A549 treated with Mapracorat at 1 μM for 4 hours (cell line): ENCODE measurements at places on chromosomes 5 and 9. TPM values are rescaled to one million over a fixed set of nuclear protein-coding genes. Genes with fewer than 3 reads are reported as not detected.

TMEM252 gene
- not detected in 5 replicates for total RNA-seq

TGFBR1 gene
- total RNA-seq = 49.1 to 91.7 TPM (median 71.6 TPM) in 5 replicates

ZFP37 gene
- total RNA-seq = 1.4 to 2.3 TPM (median 1.5 TPM) in 5 replicates

SOHLH1 gene
- not detected in 5 replicates for total RNA-seq

TRAF1 gene
- 2.2 to 3.2 TPM (median 2.5 TPM) in 5 replicates for total RNA-seq

SLCO4C1 gene
- 0.03 TPM in 1 of 5 replicates, not detected in the others for total RNA-seq

MYOT gene
- not detected in 5 replicates for total RNA-seq

GKAP1 gene
- 4.2 to 5.7 TPM (median 4.4 TPM) in 5 replicates for total RNA-seq

SETD9 gene
- total RNA-seq = 4.0 to 7.2 TPM (median 5.8 TPM) in 5 replicates

TMEM171 gene
- 4.6 to 6.8 TPM (median 5.7 TPM) in 5 replicates for total RNA-seq

SPINK13 gene
- 0.27 to 0.30 TPM (median 0.27 TPM) in 3 of 5 replicates, not detected in the others for total RNA-seq

EIF4EBP3 gene
- total RNA-seq = 1.3 to 2.8 TPM (median 1.9 TPM) in 5 replicates
